Activated CD8-positive, alpha-beta memory T cell treated with anti-CD3 and anti-CD28 coated beads for 1 hour (primary cell): ENCODE measurements at places on chromosomes 3 and 15.

GRCh38 chr3:53163444-53164387 lies 2.7 kb downstream of the PRKCD start:
- no peak for DNase-seq

GRCh38 chr15:57017024-57017423 lies 98.6 kb downstream of the TCF12 start:
- no peak for DNase-seq

- DNase-seq: no peak
Measured at GRCh38 chr3:156579427-156579851, 24.5 kb upstream of the SSR3 start.

DNA sequence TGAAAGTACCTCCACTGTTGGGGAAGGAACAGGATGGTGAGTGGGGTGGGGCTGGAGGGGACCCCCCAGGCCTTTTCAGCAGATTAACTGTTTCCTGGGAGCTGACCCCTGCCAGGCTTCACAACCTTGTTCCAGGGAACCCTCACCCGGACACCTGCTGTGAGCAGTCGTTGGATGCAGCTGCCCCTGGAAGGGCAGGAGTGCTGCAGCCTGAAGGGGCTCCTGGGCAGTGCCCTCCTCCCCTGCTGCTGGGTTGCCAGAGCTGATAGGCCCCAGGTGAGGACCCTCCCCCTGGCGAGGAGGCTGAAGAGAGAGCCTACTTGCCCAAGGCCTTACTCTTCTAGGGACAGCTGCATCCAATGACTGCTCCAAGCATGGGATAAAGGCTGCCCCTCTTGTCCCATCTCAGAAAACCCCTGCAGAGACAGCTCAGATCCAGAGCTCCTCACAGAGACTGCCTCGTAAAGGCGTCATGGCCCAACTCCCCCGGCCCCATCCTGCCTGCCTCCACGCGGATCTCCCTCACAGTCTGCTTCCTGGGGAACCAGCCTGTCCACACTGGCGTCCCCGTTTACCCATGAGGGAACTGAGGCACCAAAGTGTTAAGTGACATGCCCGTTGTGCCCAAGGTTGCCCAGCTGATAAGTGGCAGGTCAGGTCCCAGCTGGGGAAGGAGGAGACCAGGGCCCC lies 193.4 kb upstream of the LINGO1 start:
- no peak for DNase-seq

DNA sequence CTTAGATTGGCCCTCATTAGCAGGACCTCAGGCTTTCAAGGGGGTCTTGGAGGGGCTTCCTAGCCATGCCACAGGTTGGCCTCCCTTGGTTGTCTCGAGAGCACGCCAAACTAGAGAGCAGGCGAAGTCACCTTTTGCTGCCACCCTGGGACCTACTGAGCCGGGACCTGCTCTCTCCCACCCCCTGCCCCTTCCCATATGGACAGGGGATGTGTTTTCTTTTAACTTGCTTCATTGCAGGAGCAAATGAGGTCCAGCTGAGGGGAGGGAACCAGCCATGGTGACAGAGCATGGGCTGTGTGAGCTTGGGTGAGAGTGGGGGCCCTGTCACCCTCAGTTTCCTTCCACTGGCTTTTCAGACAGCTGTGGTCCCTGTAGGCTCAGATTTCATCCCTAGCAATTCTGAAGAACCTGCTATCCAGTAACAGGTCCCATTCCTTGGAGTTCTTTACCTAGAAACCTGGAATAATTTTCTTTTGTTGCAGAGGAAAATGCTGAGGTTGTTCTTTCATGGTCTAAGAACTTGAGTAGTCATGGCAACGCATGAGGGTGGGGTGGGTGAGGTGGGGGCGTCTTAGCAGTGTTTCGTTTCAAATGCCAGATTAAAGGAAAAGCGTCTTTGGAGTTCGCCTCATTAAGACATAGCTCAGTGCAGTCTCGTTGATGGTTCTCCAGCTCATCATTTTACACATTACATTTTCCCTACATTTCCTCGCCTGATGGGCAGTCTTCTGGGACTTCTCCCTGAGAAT lies 20.1 kb upstream of the MAGEF1 start:
- no peak for DNase-seq

DNA sequence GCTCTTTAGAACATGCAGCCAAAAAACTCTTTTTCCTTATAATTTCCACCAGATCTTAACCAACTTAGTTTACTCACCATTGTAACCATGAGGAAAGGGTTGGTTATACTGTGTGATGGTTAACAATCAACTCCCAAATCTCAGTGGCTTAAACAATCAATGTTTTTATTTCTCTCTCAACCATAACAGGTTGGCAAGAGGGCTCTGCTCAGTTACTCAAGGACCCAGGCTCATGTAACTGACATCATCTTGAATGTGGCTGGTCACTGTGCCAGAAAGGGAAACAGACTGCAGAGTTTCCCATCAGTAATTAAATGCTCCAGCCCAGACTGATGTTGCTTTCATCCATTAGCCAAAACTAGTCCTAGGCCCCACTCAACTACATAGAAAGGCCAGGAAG lies 69.0 kb downstream of the ANKRD28 start:
- no peak for DNase-seq

DNA sequence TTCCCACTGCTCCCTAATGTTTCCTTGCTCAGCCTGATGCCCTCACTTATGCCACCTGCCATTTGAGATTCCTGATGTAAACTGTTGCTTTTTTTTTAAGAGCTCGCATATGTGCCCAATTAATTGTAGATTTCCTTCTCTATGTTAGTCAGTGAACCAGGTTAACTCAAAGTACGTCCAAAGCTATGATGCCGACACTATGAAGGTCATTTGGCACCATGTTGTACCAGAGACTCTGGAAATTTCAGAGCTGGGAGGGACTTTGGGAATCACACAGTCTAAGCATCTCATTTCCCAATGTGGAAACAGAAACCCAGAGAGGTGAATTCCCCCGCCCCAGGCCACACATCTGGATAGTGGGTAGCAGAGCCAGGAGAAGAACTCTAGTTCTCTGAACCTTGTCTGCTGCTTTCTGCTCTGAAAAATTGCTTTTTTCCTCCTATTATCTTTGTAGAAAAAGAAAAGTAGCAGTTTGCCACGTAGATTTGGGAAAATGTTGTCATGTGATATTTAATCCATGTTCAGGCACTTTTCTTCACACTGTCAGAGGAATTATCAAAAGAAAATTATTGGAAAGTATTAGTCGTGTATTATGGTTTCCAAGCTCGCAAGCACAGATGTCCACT lies 38.5 kb upstream of the TNFAIP8L3 start:
- no peak for DNase-seq

DNA sequence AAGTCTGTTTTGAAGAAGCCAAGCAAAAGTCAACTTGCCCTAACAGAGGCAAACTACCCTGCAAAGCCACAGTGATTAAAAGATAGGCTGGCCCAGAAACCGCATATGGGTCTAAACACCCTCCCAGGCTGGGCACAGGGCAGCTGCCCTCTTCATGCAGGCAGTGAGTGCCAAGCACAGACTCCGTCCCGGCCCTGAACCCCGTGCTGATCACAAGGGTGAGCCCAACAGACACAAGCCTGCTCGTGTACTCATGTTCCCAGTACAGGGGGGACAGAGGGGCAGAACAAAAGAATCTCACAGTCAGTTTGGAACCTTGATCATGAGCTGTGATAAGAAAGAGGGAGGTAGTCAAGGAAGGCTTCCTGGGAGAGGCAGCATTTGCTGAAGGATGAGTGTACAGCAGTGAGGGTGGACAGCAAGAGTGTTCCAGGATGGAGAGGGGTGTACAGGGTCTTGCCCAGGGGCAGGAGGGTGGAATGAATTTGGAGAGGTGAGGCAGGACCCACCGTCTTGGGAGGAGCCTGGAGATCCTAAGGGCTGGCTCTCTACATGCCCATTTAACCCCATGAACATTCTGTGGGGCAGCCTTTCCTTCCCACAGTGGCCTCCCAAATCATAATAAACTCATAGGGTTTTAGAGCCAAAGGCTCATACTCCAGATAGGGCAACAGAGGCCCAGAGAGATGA lies 43.2 kb upstream of the PRR23E start:
- DNase-seq: no peak

DNA sequence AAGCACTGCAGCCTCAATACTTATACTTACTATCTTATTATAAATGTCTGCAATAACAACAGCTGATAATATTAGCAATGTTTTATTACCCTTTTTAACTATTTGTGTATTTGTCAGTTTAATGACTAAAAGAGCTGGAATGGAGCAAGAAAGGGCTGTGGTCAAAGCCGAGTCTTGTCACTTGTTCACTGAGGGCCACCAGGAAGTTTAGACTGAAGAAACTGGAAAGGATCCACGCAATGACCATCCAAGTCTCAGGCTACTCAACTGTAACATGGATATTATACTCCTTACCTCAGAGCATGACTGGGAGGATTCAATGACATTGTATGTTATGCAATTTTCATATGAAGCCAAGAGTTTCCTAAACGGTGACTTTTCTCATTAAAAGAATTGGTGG lies 90.4 kb downstream of the TJP1 start:
- DNase-seq: no peak

DNA sequence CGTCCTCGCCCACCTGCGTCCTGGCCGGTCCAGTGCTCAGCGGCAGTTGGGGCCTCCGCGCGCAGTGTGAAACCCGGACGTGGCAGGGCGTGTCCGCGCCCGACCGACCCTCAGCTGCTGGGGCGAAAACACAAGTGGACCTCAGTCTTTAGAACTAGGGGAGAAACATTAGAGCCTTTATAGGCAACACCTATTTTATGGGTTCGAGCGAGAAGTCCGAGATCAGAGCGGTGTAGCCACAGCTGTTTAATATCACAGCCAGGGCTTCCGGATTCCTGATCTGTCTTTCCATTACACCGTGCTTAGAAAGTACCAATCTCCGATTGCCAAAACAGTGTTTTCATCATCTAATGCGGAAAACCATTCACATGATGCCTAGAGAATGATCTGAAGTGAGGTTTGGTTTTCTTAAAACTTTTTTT lies 506 bp downstream of the RAD51 start:
- DNase-seq: no peak

- no peak for DNase-seq
Measured at GRCh38 chr3:128805772-128806171, 73.6 kb upstream of the ACAD9 start.

DNA sequence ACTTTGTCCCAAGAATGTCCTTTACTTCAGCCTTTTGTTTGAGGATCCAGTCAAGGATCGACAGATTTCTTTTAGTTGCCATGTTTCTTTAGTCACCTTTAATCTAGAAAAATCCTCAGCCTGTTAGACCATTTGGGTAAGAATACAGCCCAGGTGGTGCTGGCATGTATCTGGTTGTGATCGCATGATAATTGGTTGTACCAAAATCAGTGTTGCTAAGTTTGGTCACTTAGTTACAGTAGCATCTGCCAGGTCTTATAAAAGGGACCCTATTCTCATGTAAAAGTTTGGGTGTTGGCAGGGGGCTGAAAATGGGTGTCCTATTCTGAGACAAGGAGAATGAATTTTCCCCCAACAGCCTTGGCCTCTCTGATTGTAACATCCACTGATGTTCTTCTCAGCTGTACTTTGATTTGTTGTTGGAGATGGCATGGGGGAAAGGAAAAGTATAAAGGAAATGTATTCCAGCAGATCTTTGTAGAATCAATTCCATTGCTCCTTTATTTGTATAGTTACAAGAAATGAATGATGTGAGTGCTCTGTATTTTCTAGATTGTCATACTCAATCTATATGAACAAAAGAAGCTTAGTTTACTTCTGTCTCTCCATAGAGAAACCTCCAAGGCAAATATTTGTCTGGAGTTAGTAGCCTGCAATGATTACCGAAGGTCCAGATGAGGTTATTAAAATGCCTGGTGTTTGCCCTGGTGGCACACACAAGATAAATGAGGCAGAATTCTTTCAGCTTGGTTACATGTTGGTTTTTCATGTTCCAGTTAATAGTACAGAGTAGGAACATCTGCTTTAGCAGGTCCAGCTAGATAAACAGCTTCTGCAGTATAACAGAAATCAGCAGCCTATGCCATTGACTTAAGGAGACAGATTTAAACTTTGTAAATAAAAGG lies 65.7 kb downstream of the CMTM8 start:
- DNase-seq: no peak

DNA sequence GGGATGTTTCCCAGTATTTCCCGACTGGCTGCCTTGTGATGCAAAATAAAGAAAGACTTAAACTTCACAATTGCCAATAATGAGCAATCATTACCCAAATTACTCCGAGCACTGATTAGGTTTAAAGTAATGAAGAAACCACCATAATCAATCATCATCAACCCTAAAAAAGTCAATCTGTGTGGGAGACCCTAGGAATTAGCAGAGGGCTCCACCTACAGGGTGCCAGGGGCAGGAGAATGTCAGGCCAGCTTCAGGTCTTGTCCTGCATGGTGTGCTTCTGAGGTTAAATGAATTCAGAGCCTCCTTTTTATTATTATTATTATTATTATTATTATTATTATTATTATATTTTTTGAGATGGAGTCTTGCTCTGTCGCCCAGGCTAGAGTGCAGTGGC lies 478.0 kb upstream of the ARRDC4 start:
- DNase-seq: no peak

GRCh38 chr3:29381595-29381994 lies 100.7 kb downstream of the RBMS3 start:
- no peak for DNase-seq

DNA sequence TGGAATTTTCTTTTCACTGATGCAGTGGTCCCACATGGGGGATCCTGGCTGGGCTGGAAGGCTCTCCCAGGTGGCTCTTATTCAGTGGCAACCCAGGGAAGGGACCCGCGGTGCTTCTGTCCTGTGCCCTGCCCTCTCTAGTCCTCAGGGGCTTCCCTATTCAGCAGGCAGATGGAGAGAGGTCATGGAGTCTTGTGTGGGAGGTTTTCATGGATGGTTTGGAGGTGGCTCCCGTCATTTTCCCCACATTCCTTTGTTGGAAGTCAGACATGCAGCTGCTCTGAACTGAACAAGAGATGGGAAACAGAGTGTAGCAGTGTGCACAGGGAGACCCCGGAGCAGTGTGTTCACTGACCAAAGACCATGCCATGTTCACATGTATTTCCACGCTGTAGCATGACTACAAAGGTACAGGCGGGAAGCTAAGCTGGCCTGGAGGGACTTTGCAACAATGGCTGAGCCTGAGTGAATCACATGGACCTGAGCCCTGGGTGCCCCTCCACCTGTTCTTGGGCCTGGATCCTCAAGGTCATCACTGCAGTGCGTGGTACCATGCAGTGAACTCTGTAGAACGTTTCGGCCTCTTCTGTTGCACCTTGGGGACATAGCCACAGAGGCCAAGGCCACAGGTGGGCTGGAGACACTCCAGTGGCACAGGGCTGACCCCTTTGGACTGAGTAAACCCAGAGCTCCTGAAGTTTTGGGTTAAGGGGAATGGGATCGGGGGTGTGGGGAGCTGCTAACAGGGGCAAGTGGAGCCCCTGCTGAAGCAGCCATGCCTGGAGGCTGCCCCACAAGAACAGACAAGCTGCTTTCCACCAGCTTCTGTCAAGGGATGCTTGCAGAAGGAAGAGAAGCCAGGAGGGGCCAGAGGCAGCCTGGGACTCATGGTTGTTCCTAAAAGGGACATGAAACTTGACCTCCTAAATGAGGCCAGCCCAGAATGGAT lies 123.0 kb downstream of the ASB7 start:
- no peak for DNase-seq

DNA sequence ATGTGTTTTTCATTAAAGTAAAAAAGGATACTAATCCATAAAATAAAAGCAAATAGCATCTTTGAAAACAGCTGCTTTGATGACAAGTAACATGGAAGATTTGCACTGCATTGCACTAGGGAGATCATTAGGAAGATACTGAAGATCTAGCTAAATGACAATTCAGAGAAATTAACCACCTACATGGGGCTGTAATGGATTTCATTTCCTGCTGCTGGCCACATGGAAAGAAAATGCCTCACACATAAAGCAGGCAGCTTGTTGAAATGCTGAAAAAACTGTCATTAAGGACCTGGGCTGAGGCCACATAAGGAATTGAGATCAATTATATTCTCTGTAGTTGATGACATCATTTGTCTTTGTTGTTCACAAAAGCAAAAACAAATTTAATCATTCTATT lies 94.1 kb downstream of the PYDC2 start:
- DNase-seq: no peak
